RWPE2 (cell line): ENCODE measurements at places on chromosomes 5 and 9.
A peak's percentile ranks its signal among the peaks of the same experiment; 100 is the strongest.

DNA sequence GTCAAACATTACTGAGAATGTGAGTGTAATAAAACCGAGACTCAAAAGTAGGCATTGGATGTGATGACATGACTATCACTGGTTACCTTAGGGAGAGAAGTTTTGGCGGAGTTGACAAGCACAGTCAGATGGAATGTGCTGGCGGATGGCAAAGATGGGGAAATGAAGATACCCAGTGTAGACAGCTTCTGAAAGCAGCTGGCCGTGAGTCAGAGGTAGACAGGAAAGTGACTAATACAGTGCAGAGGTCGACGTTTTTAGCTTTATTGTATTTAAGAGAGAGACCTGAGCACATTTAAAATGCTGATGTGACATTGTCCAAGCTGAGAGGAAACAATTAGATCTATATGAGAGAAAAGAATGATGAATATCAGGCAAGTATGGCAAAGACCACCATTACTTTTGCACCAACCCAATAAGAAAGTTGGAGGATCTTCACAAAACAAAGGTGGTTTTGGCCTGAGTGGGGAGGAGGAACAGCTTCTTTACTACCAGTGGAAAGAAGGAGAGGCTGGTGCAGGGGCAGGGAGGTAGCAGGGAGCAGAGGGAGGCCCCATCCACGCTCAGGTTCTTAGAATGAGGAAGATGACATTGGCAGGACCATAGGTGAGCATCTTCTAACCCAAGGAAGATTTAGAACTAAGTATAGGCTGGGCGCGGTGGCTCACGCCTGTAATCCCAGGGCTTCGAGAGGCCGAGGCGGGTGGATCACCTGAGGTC is 36.7 kb upstream of the KCNIP1 start:
- peak; percentile 93 for DNase-seq

GRCh38 chr5:66945389-66946349 is 250.9 kb downstream of the CD180 start:
- no peak for DNase-seq

GRCh38 chr5:30343707-30344106 is 849.8 kb upstream of the CDH6 start:
- no peak for DNase-seq

DNA sequence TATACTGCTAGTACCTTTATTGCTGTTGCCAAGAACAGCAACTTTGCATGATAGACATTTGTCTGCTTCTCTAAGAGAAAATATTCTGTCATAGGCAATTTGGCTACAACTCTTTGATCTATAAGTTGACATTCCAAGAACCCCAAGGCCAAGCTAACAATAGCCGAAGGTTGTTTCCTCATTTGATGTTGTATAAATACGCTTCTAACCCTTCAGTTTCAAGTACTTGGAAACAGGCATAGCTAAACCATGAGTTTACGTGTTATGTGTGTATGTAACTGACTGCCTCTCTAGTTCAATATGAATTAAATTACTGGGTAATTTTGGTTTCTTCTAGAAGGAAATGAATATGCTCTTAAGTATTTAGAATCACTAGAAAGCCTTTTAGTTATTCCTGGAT is 1034.0 kb downstream of the TLE4 start:
- DNase-seq: no peak

- DNase-seq: no peak
Observed at GRCh38 chr9:26163931-26164330, 485.7 kb upstream of the TUSC1 start.

- DNase-seq: no peak
Observed at GRCh38 chr5:5420251-5420650, 2.2 kb upstream of the ICE1 start.

- no peak for DNase-seq
Observed at GRCh38 chr9:123475407-123475806, 119.4 kb downstream of the CRB2 start.

- DNase-seq: no peak
Observed at GRCh38 chr9:109149089-109149488, 18.0 kb downstream of the FRRS1L start.

GRCh38 chr5:144130306-144130705 is 40.2 kb downstream of the YIPF5 start:
- no peak for DNase-seq

- no peak for DNase-seq
Observed at GRCh38 chr9:91896513-91897121, 53.4 kb downstream of the ROR2 start.

- no peak for DNase-seq
Observed at GRCh38 chr5:170611449-170612090, 107.8 kb downstream of the KCNIP1 start.

- DNase-seq: no peak
Observed at GRCh38 chr5:105968981-105969380, 1701.8 kb downstream of the EFNA5 start.

- DNase-seq: no peak
Observed at GRCh38 chr5:34034534-34035327, 8.3 kb downstream of the C1QTNF3 start.

DNA sequence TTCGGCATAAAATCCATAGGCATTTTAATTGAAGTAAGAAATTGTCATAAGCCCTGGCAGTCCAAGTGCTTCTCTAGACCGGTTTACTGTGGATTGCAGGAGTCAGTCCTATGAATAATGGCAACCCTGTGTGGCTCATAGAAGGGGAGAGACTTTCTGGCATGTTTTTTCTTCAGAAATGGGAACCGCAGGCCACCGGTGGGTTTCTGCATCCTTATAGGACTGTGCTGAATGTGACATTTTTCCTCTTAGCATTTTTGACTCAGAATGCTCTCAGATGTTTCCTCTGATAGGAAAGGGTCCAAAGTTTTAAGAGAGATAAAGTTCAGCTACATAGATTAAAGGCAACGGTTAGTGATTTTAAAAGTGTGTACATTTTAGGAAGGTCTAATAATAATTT is 6.3 kb downstream of the DAPK1 start:
- no peak for DNase-seq

- DNase-seq: no peak
Observed at GRCh38 chr5:139315056-139315615, 21.6 kb downstream of the MATR3 start.

GRCh38 chr5:62431735-62432620 is 19.4 kb downstream of the IPO11 start:
- DNase-seq: no peak

DNA sequence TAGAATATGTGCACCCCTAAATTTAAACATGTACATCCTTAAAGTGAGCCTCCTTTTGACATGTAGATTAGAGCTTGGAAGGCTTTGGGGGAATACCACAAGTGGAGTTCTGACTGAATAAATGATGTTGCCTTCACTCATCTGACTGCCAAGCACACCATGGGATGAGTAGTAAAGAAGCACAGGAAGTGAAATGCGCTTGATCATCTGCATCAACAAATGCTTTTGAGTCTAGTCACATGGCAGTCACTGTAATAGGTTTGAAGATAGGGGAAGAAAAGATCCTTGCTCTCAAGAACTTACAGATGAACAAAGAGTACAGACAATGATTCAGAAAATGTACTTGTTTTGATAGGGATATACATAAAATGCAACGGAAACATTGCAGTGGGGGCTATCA is 62.0 kb upstream of the STARD4 start:
- no peak for DNase-seq

DNA sequence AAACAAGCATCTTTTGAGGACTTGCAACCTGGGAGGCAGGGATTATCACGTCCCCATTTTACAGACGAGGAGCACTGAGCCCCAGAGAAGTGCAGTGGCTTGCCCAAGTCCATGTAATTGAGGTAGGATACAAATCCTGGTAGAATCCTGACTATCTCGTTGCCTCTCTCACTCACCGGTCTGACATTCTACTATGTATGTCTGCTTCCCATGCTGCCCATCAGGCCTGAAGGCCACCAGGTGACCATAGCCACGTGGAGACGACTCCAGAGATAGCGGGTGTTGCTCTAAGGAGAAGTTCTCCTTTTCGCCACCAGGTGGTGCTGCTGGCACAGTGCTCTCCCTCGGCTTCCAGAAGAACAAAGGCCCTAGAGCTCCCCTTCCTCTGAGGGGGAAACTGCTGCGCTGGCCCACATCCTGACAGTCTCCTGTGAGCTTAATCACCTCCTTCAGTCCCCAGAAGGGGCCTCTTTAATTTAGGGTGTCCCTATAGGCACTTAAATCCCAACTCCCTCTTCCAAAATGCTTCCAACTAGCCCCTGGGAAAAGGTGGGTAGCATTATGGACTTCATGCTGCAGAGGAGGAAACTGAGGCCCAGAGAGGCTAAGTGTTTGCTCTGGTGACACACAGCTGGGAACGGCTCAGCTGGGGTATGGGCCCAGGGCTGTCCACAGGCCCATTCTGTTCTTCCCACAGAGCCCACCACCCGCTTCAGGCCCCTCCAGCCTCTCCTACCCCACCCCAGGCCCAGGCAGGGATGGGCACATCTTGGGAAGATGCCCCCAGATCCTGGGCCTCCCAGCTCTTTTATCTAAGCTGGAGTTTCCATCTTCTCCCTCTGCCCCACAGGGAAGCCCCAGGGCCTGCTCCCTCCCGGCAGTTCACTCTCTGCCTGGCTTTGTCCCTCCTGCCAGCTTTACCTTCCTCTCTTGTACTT is 6.4 kb downstream of the SLC34A1 start:
- DNase-seq: no peak

DNA sequence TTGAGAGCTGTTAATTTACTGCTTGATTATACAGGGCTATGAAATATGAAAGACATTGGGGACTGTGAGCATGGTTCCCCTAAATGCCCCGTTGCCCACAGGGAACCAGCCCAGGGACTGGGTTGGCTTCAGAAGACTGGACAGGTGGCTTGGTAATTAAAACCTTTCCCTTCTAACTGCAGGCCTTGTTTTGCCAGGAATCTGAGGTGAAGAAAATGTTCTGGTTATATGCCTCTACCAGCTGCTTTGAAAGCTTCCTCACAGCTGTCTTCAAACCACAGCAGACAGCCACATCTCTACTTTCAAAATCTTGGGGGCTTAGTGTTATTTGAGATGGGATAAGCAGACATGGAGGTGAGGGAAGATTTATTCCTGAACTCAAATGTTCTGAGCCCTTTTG is 153.3 kb upstream of the SPRY4 start:
- DNase-seq: no peak

- peak; percentile 39 for DNase-seq
Observed at GRCh38 chr5:136030956-136031611, 2.3 kb downstream of the TGFBI start.

DNA sequence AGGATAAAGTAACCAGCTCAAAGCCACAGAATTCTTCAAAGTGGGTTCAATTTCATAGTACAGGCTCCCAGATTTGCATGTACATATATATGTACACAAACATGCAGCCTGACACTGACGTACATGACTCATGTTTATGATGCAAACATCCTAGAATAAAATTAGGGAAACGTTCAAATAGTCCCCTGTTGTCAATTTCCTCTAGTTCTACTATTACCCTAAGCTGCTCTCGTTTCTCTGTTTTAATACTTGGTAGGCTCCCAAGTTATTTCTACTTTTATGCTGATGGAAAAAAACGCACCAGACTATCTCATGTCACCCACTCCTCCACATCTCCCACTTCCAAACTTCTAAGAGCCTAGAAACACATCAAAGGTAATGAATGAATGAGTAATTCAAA is 229.7 kb downstream of the EPB41L4A start:
- DNase-seq: no peak

GRCh38 chr5:18236386-18236785 is 602.1 kb downstream of the TAF11L14 start:
- DNase-seq: no peak

GRCh38 chr5:53331463-53331862 is 149.0 kb upstream of the FST start:
- DNase-seq: peak; percentile 91

GRCh38 chr9:71213633-71214032 is 92.2 kb upstream of the TRPM3 start:
- no peak for DNase-seq

DNA sequence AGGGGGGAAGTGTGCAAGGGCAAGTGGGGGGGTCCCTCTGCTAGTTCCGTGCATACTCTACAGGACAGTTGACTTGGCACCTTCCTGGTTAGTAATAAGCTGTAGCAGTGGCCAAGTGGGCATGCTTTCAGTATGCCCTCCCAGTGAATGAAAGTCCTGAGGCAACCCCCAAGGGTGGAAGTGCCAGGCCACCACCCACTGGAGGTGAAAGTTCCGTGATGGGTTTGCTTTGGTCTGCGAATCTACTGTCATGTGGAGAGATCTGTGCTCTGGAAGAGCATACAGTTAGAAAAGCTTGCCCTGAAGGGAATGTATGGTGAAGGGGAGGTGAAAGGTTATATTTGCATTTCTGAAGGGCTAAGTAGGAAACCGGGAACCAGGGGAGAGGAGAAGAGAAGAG is 10.3 kb downstream of the FXN start:
- DNase-seq: no peak

- no peak for DNase-seq
Observed at GRCh38 chr9:13898957-13899356, 415.0 kb downstream of the NFIB start.

DNA sequence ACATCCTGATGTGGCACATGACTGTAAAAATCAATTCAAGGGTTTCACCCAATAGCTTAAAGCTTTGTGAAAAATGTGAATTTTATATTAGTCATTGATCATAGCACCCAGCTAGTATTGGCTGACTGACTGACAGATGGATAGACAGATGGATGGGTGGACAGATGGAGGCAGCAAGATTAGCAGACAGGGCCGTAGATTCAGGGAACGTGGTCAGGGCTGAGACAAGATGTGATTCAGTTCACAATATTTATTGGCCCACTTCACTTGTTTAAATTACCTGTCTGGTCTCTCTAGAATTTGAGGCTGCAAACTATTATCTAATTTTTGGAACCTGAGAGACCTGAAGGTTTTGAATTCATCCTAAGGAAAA is 12.0 kb upstream of the PCSK5 start:
- DNase-seq: no peak

DNA sequence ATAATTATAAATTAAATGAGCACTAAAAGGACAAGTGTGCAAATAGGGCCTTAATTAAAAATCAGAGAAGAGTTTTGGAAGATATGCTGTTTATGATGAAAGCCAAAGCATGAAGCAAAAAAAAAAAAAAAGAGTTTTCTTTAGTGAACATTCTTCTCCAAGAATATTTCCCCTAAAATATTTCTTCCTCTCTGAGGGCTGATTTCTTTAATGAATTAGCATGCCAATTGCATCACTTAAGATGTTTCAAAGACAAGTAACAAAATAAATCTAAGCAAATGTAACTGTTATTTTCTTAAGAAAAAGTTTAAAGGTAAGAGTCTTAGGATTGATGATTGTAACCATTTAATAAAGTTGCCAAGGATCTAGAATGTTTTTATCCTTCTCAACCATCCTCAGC is 81.6 kb upstream of the MPDZ start:
- DNase-seq: no peak

- DNase-seq: no peak
Observed at GRCh38 chr5:127801751-127802476, 98.7 kb downstream of the CCDC192 start.

- no peak for DNase-seq
Observed at GRCh38 chr5:115069087-115069968, 100.4 kb downstream of the TRIM36 start.

- DNase-seq: no peak
Observed at GRCh38 chr9:472479-473075, 257.9 kb downstream of the DOCK8 start.
